Muscle of arm (tissue), 14 donors: ENCODE measurements at places on chromosomes 2 and 18.

DNA sequence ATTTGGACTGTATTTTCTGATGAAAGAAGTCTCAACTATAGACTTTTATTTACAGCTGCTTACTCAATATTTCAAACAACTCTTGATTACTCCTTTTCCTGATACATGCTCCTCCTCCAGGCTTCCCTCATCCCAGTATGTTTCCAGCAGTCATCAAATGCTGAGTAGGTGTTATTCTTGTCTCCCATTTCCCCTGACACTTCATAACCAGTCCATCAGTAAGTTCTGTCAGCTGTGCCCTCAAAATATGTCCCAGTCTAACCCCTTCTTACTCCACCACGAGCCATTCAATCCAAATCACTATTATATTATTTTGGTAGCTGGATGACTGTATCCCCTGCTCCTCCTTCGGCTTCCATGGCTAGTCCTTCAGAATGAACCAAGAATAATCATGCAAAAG lies 189.1 kb upstream of the DTNA start:
- DNase-seq, result no peak

DNA sequence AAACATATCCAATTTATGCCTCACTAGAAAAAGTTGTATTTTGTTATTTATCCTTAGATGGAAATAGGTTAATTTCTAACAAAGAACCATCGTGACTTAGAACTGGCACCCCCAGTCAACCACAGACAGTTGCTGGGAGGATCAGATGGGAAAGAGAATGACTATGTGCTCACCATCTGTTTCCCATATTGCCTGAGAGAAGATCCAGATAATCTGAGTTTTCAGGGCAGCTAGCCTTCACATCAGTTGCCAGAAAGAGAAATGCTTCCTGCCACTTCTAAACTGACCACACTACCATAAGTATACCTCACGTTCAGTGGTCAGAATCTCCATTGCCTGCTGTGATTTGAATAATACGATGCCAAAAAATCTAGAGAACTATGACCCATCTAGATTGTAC lies 28.4 kb upstream of the NEB start:
- DNase-seq, result no peak

GRCh38 chr2:60699617-60700016 lies 56.5 kb upstream of the PAPOLG start:
- DNase-seq, result no peak

DNA sequence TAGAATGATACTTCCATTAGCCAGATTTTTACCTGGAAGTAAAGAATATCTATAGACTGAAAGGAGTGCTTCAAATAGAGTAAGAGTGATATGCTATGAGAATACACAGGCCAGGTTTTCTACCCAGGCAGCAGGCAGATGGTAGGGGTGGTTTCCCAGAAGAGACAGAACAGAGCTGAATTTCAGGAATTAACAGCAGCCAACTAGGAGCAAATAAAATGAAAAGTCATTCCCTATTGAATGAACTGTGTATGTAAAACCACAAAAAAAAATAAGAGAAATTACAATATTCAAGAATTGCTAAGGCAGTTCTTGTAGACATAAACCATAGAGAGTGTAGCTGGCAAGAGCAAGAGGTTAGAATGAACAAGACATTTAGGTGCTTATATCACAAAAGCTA lies 336.8 kb downstream of the KCNJ3 start:
- no peak for DNase-seq

DNA sequence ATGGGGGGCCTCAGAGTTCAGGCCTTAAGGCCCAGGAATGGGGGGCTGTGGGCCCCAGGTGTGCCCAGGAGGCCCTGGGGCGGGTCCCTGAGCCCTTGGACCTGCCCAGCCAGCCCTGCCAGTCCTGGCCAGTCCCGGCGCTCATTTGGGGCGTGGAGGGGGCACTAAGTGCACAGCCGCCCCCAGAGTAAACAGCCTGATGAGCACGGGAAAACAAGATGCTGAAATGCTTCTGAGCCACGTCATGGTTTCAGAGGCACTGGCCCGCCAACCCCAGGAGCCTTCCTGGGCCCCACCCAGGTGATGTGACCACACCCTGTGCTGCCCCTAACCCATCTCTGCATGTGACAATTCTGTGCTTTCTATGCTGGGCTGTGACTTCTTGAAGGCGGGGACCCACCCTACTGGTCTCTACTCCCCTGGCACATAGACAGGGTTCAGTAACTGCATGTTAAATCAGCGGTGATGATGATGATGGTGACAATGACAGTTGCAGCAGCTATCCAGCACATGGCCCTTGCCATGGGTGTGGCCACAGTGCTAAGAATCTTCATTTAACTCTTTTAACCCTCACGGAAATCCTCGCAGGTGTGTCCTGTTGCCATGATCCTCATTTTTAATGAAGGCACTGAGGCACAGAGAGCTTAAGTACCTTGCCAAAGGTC lies 28.1 kb upstream of the ASPRV1 start:
- no peak for DNase-seq

DNA sequence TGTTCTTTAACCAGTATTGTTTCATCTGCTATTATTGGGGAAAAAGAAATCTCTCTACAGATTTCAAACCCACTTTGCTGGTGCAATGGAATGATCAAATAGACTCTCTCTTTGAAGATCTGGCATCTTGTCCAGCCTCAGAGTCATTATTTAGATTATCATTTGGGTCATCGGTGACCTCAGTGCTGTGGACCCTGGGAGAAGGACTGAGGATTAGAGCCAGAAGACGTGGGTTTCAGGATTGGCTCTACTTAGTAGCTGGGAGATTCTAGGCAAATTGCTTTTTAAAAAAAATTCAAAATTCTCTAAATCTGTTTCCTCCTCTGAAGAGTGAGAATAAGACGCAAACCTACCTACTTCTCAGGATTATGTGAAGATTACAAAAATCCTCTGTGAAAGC lies 107.6 kb upstream of the CTAGE1 start:
- no peak for DNase-seq

DNA sequence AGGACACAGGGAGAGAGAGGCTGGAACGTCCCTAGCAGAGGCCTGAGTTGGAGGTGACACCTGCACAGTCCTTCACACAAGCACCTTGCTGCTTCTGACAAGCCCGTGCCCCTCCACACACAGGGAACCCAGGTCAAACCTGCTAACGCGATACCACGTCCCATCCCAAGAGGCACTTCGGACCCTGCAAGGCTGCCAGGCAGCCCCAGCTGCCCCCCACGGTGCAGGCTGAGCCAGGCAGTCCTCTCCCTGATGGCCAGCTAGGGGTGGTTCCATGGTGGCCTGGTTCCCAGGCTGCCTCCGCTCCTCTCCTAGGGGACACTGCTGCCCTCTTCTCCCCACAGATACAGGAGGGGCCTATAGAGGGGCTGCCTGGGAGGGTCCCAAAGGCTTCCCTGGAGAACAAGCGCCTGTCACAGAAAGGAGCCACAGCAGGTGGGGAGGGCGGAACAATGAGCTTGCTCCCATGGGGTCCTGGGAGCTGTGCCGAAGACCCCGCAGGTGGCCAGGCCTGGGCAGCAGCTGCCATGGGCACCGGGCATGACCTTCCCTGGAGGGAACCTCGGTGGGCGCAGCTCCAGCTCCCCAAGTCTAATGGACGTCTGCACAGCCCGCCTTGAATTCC lies 434.2 kb upstream of the MYT1L start:
- DNase-seq, result no peak

GRCh38 chr2:25194576-25195122 lies 26.3 kb upstream of the POMC start:
- no peak for DNase-seq

DNA sequence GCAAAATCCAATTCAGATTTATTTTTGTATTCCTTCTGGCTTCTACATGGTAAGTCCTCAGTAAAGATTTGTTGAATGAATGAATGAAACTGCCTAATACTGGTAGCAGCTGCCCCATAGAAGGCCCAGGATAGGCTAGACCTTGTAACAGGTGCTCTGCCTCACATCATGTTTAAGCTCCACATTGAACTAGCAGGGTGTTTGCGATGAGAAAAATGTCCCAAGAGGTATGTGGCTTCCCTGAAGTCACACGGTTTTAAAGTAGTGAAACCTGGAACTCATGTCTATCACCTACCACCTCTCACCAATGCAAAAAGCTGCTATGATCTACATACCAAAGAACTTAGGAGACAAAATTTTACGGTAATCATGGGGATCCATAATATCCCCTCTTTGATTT lies 765 bp upstream of the LHCGR start:
- DNase-seq, result no peak

GRCh38 chr2:234996069-234996940 lies 44.5 kb downstream of the SH3BP4 start:
- no peak for DNase-seq

DNA sequence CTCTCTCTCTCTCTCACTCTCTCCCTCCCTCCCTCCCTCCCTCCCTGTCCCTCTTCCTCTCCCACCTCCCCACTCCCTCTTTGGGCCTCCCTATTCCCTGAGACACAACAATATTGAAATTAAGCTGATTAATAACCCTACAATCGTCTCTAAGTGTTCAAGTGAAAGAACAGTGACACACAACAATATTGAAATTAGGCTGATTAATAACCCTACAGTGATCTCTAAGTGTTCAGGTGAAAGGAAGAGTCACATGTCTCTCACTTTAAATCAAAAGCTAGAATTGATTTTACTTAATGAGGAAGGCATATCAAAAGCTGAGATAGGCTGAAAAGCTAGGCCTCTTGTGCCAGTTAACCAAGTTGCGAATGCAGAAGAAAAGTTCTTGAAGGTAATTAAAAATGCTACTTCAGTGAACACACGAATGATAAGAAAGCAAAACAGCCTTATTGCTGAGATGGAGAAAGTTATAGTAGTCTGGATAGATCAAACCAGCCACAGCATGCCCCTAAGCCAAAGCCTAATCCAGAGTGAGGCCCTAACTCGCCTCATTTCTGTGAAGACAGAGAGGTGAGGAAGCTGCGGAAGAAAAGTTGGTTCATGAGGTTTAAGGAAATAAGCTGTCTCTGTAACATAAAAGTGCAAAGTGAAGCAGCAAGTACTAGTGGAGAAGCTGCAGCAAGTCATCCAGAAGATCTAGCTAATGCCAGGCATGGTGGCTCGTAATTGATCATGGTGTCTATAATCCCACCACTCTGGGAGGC lies 21.3 kb downstream of the MALT1 start:
- DNase-seq, result no peak

GRCh38 chr18:9000733-9001132 lies 101.8 kb upstream of the NDUFV2 start:
- DNase-seq, result no peak

DNA sequence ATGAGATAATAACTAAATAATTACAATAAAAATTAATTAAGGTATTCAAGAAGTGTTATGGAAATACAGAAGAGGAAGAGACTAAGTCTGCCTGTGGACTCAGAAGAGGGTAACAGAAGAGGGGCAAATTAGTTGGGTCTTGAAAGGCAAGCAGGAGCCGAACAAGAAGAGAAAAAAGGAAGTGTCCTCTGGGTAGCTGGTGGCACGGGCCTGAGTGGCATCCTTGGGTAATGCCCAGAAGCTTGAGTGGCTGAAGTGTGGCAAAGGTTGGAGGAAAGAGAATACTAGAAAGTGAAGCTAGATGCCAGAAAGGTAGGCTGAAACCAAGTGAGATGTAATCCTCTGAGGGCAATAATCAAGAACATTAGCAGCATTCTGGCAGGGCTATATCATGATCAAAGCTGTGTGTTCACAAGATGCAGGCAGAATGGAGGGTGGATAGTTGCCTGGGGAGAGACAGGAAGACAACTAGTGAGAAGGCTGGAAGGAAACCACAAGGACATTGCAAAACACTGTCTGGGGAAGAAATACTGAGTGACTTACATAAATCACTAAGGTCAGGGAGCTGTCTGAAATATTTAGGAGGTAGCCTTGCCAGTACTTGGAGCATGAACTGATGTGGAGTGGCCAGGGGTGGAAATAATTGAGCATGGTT lies 16.2 kb downstream of the DOCK10 start:
- no peak for DNase-seq

GRCh38 chr2:216508229-216508628 lies 9.6 kb downstream of the RPL37A start:
- no peak for DNase-seq

GRCh38 chr2:85181844-85182456 lies 48.8 kb downstream of the TCF7L1 start:
- no peak for DNase-seq

- no peak for DNase-seq
Observed at GRCh38 chr18:35661483-35662146, 80.1 kb downstream of the GALNT1 start.

GRCh38 chr2:207045531-207045930 lies 106.2 kb downstream of the CPO start:
- DNase-seq, result no peak

GRCh38 chr2:5315512-5315911 lies 376.7 kb upstream of the SOX11 start:
- DNase-seq, result no peak

DNA sequence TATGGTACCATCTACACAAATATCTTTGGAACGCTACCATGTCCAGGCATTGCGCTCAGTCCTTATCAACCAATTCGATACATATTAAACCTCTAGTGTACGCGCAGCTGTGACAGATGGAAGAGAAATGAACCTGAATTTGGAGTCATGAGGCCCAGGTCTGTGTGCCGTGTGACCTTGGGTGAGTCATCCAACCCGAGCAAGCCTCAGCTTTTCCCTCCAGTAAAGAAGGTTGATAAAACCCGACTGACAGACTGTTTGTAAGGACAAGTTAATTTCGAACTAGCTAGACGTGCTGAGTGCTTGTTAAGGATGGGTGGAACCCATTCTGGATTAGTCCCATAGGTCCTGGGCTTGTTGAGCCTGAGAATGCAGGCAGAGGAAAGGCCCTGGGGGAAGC lies 28.2 kb downstream of the GREB1 start:
- no peak for DNase-seq

DNA sequence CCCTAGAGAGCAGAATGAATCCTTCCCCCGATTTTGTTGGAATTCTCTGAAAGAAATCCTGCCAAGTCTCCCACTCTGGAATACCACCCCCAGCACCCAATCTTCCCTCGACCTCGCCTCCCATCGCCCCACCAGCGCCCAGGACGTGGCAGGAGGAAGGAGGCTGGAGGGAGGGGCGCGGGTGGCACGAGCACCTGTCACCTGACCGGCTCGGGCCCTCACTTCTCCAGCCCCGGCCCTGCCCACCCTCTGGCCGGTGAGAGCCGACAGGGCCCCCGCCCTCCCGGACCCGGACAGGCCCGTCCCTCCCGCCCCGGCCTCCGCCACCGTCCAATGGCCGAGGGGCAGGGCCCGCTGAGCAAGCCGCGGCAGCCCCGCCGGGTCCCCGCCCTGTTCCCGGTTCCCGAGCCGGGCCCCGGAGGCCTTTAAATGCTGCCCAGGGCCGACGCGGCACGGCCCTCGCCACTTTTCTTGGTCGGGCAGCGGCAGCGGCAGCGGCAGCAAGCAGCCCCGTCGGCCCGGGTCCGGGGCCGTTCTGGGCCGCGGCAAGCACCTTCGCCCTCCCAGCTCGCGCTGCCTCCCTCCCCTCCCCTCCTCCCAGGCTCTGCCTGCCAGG lies at the start of gene LGALSL:
TSS of gene LGALSL (plus strand) at position 393 of the 616 bp plus-strand sequence. CDS start 384 bp downstream, outside the sequence.
- DNase-seq, result peak; percentile 51

GRCh38 chr2:133817680-133818566 lies 249.7 kb upstream of the NCKAP5 start:
- DNase-seq, result peak; percentile 7

DNA sequence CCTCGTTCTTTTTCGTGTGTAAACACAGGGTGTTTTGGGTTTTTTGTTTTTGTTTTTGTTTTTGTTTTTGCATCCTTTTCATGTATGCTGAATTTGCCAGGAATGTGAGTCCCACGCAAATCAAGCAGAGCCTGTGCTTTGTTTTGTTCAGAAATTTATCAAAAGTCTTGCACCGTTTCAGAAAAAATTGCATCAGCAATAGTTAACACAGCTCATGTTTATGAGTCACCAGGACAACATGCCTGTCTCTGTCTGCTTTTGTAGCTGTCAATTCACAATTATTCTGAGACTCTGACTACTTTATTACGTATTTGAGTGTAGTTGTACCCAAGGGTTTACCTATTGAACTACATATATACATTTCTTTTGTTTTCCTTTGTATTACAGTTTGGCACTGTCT lies 38.3 kb downstream of the MRPL44 start:
- DNase-seq, result no peak

- peak; percentile 41 for DNase-seq
Observed at GRCh38 chr2:159612255-159612901, 4.0 kb downstream of the BAZ2B start.
